RPMI8226 (cell line): ENCODE measurements at places on chromosomes 5 and 9.

GRCh38 chr5:127840198-127840524 is 137.0 kb downstream of the CCDC192 start:
- no peak for DNase-seq

- DNase-seq, result no peak
These were observed 56.8 kb downstream of the PTCH1 start for GRCh38 chr9:95459851-95460517.

GRCh38 chr9:8364026-8364752 is 564.6 kb upstream of the DMAC1 start:
- no peak for DNase-seq

DNA sequence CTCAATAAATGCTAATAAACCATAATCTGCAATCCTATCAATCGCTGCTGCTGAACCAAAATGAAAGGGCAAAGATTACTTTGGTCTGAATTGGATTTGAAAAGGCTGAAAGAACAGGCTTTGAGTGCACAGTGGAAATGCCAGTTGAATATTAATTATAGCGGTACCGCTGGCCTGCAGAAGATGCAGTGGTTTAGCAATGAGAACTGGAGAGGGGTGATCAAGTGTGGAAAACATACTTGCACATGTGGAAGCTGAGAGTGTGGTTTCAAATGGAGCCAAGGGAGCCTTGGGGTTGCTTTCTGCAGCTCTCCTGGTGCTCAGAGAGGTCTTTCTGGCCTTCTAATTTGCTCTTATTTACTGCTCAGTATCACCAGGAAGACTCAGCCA is 133.9 kb downstream of the PTTG1 start:
- DNase-seq, result no peak

GRCh38 chr9:6656614-6657300 is 11.2 kb upstream of the GLDC start:
- DNase-seq, result no peak

GRCh38 chr5:154737667-154738320 is 17.4 kb upstream of the LARP1 start:
- DNase-seq, result no peak

- DNase-seq, result no peak
These were observed 245.6 kb downstream of the DNAH5 start for GRCh38 chr5:13698885-13699284.

DNA sequence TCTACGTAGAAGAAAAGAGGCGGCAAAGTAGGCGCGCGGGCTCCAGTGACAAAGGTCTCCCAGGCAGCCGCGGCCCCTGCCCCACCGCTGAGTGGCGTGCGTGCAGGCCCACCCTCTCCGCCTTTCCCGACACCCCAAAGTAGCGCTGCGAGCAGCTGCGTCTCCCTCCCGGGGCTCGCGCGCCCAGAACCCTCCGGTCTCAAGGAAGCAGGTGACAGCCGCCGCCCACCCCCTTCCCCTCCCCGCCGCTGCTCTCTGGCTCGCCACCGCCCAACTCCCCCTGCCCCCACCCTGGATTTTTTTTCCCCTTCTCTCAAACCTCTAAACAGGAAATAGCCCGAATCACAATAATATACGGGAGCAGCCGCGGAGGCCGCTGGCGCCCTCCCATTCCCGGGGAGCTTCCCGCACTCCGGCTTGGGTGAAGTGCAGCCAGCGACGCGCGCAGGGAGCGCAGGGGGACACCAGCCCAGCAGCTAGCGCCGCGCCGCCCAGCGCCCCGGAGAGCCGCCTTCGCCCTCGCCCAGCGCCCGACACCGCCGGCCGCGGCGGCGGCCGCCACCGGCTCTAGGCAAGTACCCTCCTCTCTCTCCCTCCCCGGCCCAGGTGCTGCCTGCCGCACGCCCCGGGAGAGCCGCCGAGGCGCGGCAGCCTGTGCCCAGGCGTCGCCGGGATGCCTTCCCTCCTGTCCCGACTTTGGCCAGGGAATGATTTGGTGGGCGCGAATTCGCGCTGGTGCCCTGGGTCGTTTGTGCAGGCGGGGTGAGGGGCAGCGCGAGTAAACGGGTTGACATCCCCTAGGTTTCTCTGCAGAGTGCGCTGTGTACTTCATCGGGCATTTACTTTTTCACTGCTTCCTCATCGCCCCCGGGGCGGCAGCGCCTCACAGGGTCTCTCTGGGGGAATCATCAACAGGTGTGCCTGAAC is 52.7 kb upstream of the TJP2 start:
- peak; percentile 65 for DNase-seq

GRCh38 chr9:133706307-133707050 is 31.7 kb downstream of the SARDH start:
- DNase-seq, result no peak

GRCh38 chr9:121814594-121814993 is 163.2 kb downstream of the DAB2IP start:
- no peak for DNase-seq

DNA sequence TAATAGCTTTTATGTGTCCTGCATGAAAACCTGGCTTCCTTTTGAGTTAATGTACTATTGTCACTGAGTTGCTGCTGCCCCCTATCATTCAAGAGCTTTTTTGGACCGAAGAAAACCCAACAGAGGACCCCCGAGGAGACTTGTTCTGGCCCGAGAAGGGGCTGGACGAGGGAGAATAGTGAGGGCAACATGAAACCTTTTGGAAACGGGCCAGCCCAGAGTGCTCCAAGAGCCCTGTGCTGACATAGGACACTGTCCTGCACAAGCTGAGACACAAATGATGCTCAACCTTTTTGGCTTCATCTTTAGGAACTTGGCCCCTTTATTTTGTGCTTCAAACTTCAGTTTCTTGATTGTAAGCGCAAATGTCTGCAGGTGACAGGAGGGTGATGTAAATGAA is 4.0 kb upstream of the GADD45G start:
- no peak for DNase-seq

GRCh38 chr9:72041775-72042194 is 18.6 kb downstream of the C9orf57 start:
- DNase-seq, result peak; percentile 71

DNA sequence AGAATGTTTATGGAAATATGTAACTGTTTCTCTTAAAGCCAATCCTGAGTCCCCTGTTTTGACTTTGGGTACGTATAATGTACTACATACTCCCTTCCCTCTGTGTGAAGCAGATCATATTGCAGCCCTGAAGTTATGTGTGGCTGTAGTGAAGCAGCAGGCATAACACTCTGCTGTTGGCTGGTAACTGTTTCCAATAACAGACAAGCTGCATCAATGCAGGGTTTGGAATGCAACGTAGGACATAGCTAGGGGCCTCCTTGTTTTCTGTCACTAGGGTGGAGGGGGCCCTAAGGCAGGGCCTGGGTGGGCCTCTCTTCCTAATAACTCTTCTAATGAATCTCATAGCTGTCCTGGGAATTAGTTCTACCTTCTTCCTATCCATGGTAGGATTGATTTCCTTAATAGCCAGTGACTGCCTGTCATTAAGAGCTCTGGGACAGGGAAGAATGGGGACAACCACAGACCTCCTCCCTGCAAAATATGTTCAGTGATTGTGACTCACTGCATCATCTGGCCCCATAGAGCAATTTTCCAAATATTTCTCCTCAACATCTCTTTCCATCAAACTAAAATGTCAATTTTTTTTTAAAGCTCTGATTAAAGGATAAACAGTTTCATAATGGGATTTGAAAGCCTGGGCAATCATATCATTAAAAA is 129.6 kb upstream of the HMHB1 start:
- DNase-seq, result no peak

- no peak for DNase-seq
These were observed 173.2 kb downstream of the CCDC192 start for GRCh38 chr5:127876384-127876783.

- DNase-seq, result peak; percentile 11
These were observed 30.9 kb upstream of the SLC46A2 start for GRCh38 chr9:112921549-112921948.

DNA sequence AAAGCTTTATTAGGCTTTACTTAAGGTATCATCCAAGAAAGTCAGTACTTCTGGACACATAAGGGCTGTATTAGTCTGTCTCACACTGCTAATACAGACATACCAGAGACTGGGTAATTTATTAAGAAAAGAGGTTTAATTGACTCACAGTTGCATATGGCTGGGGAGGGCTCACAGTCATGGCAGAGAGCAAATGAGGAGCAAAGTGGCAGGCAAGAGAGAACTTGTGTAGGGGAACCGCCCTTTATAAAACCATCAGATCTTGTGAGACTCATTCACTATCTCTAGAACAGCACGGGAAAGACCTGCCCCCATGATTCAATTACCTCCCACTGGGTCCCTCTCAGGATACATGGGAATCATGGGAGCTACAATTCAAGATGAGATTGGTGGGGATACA is 49.2 kb upstream of the SLC44A1 start:
- no peak for DNase-seq

GRCh38 chr9:94643176-94643575 is 3.9 kb upstream of the FBP1 start:
- no peak for DNase-seq

GRCh38 chr5:157859227-157859575 is 256 bp upstream of the CLINT1 start:
- DNase-seq, result no peak

- DNase-seq, result no peak
These were observed 7.2 kb downstream of the GAPT start for GRCh38 chr5:58498340-58498942.

- no peak for DNase-seq
These were observed 46.9 kb downstream of the CSNK1G3 start for GRCh38 chr5:123558762-123559433.

DNA sequence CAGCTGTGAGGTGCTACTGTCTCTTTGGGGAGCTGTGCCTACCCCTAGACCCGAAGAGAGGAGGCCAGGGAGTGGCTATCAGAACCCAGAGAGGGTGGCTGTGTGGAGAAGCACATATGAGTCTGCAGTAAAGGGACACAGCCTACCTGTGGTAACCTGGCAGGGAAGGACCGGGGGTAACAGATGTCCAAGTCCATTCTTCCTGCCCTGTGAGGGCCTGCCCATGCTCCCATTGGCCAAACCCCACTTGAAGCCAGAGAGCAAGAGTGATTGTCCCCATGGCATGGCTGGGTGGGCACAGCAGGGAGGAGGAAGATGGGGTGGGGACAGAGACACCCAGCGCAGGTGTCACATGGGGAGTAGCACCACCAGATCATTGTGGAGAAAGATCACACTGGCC is 39.3 kb downstream of the BOD1 start:
- DNase-seq, result no peak

DNA sequence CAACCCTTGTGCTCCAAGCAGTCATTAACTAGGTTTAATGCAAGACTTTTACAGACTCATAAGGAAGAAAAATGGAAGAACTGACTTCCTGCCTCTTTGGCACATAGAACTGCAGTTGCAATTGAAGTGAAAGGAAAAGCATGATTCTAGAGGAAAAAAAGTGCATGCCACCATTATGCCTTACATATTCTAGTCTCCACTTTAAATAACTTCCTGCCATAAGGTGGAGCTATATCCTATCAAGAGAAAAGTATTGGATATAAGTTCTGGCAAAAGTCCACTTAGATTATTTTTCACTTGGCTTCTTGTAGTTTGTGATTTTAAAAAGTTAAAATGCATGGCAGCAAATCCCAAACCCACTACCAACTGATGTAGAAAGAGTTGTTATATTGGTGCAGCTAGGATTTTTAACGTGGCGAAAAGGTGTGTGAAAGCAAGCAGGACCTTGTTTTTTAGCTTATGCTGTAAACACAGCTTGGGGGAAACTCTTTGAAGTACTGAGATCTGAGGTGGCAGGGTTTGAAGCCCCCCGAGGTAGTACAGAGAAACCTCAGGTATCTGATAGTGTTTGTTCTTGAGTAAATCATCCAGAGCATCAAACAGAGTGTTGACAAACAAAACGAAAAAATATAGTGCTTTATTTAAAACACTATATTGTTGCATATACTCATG is 117.9 kb downstream of the ANXA1 start:
- DNase-seq, result peak; percentile 3

GRCh38 chr5:38341056-38341455 is 82.7 kb downstream of the EGFLAM start:
- DNase-seq, result no peak

- no peak for DNase-seq
These were observed 33.5 kb upstream of the PIK3R1 start for GRCh38 chr5:68182094-68182493.

GRCh38 chr5:170429014-170429413 is 39.8 kb upstream of the KCNMB1 start:
- DNase-seq, result peak; percentile 15

DNA sequence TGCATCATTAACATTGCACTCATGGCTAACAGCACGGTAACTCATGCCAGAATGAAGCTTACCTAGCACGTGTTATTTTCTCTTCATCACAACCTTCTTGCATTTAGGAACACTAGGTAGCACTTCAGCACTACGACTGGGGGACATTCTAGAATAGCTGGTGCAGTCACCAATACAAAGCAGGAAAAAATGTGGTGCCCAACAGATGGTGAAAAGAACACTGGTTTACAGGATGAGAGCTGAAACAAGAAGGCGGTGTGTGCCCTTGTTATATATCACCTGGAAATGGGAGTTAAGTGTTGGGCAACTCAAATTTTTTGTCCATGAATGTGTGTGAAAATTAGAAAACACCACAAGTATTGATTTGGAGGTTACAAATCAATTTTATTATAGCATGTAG is 30.0 kb downstream of the GALNT12 start:
- DNase-seq, result no peak

- DNase-seq, result no peak
These were observed 159.2 kb downstream of the SNX18 start for GRCh38 chr5:54676481-54677340.

GRCh38 chr5:53922508-53923498 is 362.4 kb downstream of the NDUFS4 start:
- no peak for DNase-seq

- DNase-seq, result no peak
These were observed 84.5 kb downstream of the ENC1 start for GRCh38 chr5:74556006-74556405.

DNA sequence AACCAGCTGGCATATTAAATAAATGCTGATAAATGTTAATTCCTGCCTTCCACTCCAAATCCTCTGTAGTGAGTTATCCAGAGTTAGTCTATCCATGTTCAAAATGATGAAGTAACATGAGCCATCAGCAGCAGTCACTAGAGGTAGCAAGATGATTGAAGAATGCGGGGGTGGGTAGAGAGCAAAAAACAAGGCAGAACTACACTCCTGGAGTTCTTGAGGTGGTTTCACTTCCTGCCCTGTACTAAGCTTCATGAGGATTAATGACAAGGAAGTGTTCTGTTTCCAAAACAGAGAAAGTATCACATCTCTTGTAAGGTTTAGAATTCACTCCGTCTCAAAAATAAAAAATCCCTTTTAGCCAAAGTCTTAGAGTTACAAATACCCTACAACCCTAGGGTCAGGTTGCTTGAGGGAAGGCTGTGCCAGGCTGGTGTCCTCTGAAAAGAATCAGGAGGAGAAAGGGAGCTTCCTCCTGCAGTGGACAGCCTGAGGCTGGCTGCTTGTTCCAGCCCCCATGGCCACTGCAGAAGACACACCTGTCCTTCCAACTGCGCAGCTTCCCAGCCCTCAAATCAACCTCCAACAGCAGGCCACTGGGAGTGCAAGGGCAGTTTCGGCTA is 180.2 kb downstream of the DENND1A start:
- DNase-seq, result peak; percentile 76

- no peak for DNase-seq
These were observed 21.3 kb downstream of the CCDC69 start for GRCh38 chr5:151202381-151203139.

DNA sequence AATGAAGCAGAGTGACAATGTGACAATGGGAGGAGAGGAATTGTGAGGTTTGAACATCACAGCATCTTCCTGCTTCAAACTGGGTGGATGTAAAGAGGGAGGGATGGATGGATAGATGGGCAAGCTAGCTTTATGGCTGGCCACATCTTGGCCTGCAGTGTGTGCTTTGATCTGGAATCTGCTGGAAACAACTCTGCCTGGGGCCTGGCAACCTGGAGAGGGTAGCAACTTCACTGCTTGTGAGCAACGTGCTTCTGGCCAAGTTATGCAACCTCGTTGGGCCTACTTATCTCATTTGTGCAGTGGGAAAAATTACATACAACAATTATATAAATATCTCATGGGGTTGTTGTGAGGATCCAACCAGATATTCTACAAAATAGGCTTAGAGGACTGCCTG is 5.3 kb downstream of the IL9 start:
- DNase-seq, result no peak
